ENCODE measurements at places on chromosomes 11 and 22. TPM values are rescaled to one million over a fixed set of nuclear protein-coding genes. Genes with fewer than 3 reads are reported as not detected.

- H3K4me3 ChIP-seq: no peak overlapping the region
- DNase-seq: no peak
- peaks cover 2% of the 10 kb centered on the region for H3K27me3 ChIP-seq
Observed at GRCh38 chr11:94835594-94835927, 67.4 kb downstream of the AMOTL1 start.

- no peaks in the 10 kb centered on the region for H3K27me3 ChIP-seq
- DNase-seq: no peak
- H3K27ac ChIP-seq: no peak overlapping the region
- peaks cover 10% of the 10 kb centered on the region for H3K4me1 ChIP-seq
Observed at GRCh38 chr11:32821517-32821916, 8.2 kb upstream of the PRRG4 start.

DNA sequence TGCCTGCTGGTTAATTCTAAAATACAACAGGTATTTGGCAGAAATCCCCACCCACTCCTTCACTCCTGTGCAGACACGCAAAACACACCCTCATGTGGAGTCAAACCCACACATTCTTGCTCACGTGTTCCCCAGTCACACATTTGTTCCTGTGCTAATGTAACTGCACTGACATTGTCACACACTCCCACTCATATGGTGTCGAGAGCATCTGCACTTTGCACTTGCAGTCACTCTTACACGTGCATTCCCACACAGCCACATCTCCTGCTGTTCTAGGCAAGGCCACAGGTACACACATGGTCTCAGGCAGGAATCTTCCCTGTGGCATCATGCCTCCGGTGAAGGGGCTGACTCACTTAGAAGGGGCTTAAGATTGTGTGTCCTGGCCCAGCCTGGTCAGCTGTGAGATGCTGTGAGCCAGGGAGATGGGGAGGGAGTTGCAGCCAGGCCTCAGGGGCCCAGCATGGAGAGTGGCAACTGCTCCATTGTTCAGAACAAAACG, 395.0 kb downstream of the TENM4 start:
- no peak overlapping the region for H3K4me3 ChIP-seq
- H3K27me3 ChIP-seq: no peaks in the 10 kb centered on the region
- no peaks in the 10 kb centered on the region for H3K36me3 ChIP-seq
- no peak overlapping the region for H3K27ac ChIP-seq
- no peak for DNase-seq

DNA sequence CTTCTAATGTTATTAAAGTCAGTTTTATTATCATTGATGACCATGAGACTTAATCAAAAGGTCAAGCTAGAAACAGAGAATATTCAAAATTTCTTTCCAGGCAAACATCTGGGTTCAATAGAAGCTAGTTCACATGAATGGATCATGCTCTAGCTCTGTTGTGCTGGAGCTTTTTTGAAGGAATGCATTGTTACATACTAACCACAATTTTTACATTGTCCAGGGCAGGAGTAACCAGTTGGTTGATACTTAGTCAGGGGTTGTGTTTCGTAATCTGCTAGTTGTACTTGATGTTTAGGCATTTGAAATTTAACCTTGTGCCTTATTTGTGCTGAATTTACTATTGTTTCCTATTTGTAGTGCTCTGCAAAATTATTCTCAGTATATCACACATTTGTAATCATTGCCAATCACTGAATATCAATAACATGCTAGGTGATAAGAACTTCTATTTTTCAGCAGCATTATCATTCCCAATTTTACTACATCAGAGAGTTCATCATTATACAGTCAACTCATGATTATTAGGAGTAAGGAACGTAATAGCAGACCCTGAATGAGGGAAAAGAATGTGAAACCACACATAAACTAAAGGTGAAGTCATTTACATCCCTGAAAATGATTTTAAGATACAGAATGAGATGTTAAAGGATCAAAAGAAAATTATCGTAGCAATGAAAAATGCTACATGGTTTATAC, 23.2 kb downstream of the NF2 start:
- H3K4me1 ChIP-seq: peaks cover 61% of the 10 kb centered on the region
- H3K4me3 ChIP-seq: no peak overlapping the region
- no peak for DNase-seq
- no peak overlapping the region for H3K27ac ChIP-seq

OR52I2 gene
- total RNA-seq: not detected

CDC42BPG gene
- total RNA-seq: 0.29 TPM

CHADL gene
- total RNA-seq: 0.36 TPM

NCR3LG1 gene
- 8.6 TPM for total RNA-seq
